Progenitor cell of endocrine pancreas (in vitro differentiated cells): ENCODE measurements at places on chromosomes 1 and 21. TPM values are rescaled to one million over a fixed set of nuclear protein-coding genes. Genes with fewer than 3 reads are reported as not detected.

DNA sequence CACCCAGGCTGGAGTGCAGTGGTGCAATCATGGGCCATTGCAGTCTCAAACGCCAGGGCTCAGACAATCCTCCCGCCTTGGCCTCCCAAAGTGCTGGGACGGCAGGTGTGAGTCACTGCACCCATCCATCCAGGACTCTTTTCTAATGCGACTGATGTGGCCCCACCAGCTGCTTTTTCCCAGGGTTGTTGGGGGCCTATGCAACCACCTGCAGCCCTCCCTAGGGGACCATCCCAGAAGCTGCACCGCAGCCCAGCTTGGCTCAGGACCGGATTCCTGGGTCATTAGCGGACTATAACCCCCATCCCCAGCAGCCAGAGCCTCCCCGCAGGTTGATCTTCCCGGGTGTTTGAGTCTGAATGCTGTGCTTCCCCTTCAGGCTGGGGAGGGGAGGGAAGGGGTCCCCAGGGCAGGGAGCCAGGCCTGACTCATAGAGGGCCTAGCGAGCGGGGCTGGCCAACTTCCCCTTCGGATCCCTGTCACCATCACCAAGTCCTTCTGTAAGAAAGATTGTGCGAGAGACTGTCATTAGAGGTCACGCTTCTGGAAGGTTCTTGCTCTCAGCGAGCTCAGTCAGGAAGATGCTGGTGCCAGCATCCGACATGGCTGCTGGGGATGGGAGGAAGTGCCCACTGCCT, 108.7 kb upstream of the ACTRT2 start:
- H3K4me3 ChIP-seq = no peak overlapping the region
- peaks cover 7% of the 10 kb centered on the region for H3K36me3 ChIP-seq
- DNase-seq = no peak
- H3K4me1 ChIP-seq = no peaks in the 10 kb centered on the region
- no peaks in the 10 kb centered on the region for H3K27me3 ChIP-seq
- H3K27ac ChIP-seq = no peak overlapping the region

- H3K36me3 ChIP-seq = peaks cover 8% of the 10 kb centered on the region
- H3K27me3 ChIP-seq = no peaks in the 10 kb centered on the region
- no peak overlapping the region for H3K27ac ChIP-seq
- no peak for DNase-seq
Measured at GRCh38 chr1:86714159-86714558, 9.8 kb downstream of the SH3GLB1 start.

DNA sequence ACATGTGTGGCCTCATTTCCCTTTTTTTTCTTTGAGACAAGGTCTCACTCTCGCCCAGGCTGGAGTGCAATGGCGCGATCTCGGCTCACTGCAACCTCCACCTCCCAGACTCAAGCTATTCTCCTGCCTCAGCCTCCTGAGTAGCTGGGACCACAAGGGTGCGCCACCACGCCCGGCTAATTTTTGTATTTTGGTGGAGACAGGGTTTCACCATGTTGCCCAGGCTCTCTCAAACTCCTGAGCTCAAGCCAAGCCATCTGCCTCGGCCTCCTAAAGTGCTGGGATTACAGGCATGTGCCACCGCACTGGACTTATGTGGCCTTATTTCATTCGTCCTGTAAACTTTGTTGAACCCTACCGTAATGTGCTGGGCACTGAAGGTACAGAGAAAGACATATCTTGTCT, 569 bp upstream of the WARS2 start:
- no peak for DNase-seq
- no peaks in the 10 kb centered on the region for H3K27me3 ChIP-seq
- no peak overlapping the region for H3K4me3 ChIP-seq
- peaks cover 1% of the 10 kb centered on the region for H3K36me3 ChIP-seq
- no peak overlapping the region for H3K27ac ChIP-seq

The IKBKE gene
- total RNA-seq = 5.1 and 6.4 TPM in 2 replicates

- peaks cover 55% of the 10 kb centered on the region for H3K4me1 ChIP-seq
- H3K27ac ChIP-seq = no peak overlapping the region
- no peaks in the 10 kb centered on the region for H3K27me3 ChIP-seq
- H3K36me3 ChIP-seq = peaks cover 8% of the 10 kb centered on the region
- DNase-seq = no peak
- no peak overlapping the region for H3K4me3 ChIP-seq
Measured at GRCh38 chr1:54371038-54371941, 34.9 kb downstream of the SSBP3 start.

The ACBD3 gene
- total RNA-seq = 29.3 and 31.6 TPM in 2 replicates

- H3K4me1 ChIP-seq = no peaks in the 10 kb centered on the region
- no peak for DNase-seq
- H3K4me3 ChIP-seq = no peak overlapping the region
- H3K36me3 ChIP-seq = no peaks in the 10 kb centered on the region
Measured at GRCh38 chr1:76857973-76858372, 9.3 kb upstream of the ST6GALNAC5 start.

DNA sequence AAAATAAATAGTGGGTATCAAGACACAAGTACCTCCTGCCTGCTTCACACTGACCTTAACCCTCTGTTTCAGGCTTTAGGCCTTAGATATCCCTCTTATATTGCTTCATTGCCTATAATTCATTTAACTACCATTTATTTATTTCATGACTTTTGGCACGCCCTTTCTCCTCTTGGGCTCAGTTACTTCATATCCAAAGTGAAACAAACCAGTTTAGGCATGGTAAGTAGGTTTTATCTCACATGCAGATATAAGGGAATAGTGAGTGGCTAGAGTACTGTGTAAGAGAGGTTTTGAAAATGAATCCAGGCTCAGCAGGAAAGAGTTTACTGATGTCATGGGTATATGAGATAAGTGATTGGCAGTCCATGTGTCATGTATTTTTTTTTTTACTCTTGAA, 69.8 kb upstream of the BEND5 start:
- peaks cover 8% of the 10 kb centered on the region for H3K4me1 ChIP-seq
- peak overlapping the region; percentile 12 for H3K27ac ChIP-seq
- H3K36me3 ChIP-seq = no peaks in the 10 kb centered on the region
- DNase-seq = no peak

DNA sequence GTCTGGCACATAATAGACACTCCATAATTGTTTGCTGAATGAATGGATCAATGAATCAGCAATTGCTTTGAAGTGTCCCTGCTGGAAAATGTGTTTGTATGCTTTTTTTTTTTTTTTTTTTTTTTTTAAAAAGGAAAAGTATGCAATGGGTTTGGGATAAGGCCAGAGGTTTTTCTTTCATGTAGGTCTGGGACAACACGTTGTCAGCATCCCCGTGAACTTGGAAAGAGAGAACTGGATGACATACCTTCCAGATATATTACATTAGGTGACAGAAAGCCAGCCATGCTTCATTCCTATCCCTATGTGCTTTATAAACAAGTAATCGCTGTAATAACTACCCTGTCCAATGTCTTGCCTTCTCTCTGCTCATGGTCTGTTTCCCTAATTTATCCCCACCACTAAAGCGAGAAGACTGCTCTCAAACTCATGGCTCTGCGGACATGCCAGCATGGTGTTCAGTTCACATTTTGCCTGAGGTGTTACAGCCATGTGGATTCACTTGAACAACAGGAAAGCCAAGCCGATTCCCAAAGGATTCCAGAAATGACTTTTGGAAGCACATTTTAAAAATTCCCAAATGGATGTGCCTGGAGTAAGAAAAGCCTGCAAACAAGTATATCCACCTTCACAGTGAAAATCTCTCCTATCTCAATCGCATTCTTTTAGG, 34.8 kb upstream of the GREM2 start:
- no peaks in the 10 kb centered on the region for H3K4me1 ChIP-seq
- no peak overlapping the region for H3K4me3 ChIP-seq
- no peak for DNase-seq
- H3K27ac ChIP-seq = no peak overlapping the region
- H3K27me3 ChIP-seq = peaks cover 4% of the 10 kb centered on the region
- no peaks in the 10 kb centered on the region for H3K36me3 ChIP-seq

GRCh38 chr1:176479971-176480370, 17.0 kb downstream of the PAPPA2 start:
- DNase-seq = no peak
- H3K36me3 ChIP-seq = no peaks in the 10 kb centered on the region
- no peaks in the 10 kb centered on the region for H3K4me1 ChIP-seq
- no peak overlapping the region for H3K4me3 ChIP-seq
- no peaks in the 10 kb centered on the region for H3K27me3 ChIP-seq

GRCh38 chr1:109214695-109215623, 1.2 kb downstream of the SARS1 start:
- no peak for DNase-seq
- peak overlapping the region; percentile 97 for H3K27ac ChIP-seq
- peak overlapping the region; percentile 98 for H3K4me3 ChIP-seq
- peaks cover 3% of the 10 kb centered on the region for H3K36me3 ChIP-seq
- H3K4me1 ChIP-seq = peaks cover 21% of the 10 kb centered on the region

The ZNF436 gene
- total RNA-seq = 13.7 and 13.9 TPM in 2 replicates

The LCE1D gene
- total RNA-seq = not detected in 2 replicates

The CDCA8 gene
- 19.3 and 20.6 TPM in 2 replicates for total RNA-seq

GRCh38 chr21:32380940-32381339, 11.9 kb downstream of the URB1 start:
- H3K36me3 ChIP-seq = peaks cover 17% of the 10 kb centered on the region
- H3K4me3 ChIP-seq = no peak overlapping the region
- peaks cover 5% of the 10 kb centered on the region for H3K4me1 ChIP-seq
- no peaks in the 10 kb centered on the region for H3K27me3 ChIP-seq
- H3K27ac ChIP-seq = no peak overlapping the region

The DCST1 gene
- not detected in 2 replicates for total RNA-seq

GRCh38 chr1:221983444-221983843, 241.6 kb upstream of the DUSP10 start:
- H3K36me3 ChIP-seq = no peaks in the 10 kb centered on the region
- no peak overlapping the region for H3K4me3 ChIP-seq
- H3K27me3 ChIP-seq = peaks cover 13% of the 10 kb centered on the region
- DNase-seq = no peak
- H3K4me1 ChIP-seq = no peaks in the 10 kb centered on the region
- no peak overlapping the region for H3K27ac ChIP-seq

The MSH4 gene
- 0.55 and 0.57 TPM in 2 replicates for total RNA-seq

DNA sequence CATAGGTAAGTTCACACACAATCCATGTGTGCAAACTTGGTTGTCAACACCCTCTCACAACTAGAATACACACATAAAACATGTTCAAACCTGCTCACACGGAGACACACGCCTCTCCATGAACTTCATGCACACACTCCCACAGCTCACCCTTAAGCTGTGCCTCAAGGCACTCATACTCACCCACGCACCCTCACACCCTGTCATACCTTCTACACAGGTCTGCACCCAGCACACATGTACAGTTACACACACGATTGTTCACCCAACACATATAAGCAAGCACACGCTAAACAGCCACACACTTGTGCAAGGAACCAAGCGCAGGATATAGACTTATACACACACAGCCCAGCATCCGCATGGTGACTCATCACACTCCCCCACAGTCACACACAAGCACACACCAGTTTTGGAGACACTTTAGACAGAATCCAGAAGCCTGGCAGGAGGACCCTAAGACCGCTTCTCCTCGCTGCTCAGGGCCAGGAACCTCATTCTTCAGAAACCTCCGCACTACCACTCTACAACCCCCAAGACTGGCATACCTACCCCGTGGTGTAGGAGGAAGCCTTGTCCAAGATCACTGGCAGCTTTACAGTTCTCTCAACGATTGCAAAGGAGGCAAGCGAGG, 58.7 kb upstream of the ZC3H12A start:
- peaks cover 15% of the 10 kb centered on the region for H3K27me3 ChIP-seq
- H3K36me3 ChIP-seq = no peaks in the 10 kb centered on the region
- no peaks in the 10 kb centered on the region for H3K4me1 ChIP-seq
- no peak for DNase-seq
- H3K4me3 ChIP-seq = no peak overlapping the region
- no peak overlapping the region for H3K27ac ChIP-seq

DNA sequence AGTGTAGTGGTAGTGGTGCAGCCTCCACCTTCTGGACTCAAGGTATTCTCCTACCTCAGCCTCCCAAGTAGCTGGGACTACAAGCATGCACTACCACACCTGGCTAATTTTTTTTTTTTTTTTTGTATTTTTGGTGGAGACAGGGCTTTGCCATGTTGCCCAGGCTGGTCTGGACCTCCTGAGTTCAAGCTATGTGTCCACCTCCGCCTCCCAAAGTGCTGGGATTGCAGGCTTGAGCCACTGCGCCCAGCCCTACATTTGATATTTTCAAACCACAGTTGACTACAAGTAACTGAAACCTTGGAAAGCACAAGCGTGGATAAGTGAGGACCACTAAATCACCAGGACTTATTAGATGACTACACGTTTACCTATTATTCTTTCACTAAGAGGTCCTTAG, 10.0 kb upstream of the PDPN start:
- H3K27ac ChIP-seq = no peak overlapping the region
- no peak overlapping the region for H3K4me3 ChIP-seq
- no peaks in the 10 kb centered on the region for H3K36me3 ChIP-seq
- peaks cover 36% of the 10 kb centered on the region for H3K27me3 ChIP-seq
- DNase-seq = no peak
- no peaks in the 10 kb centered on the region for H3K4me1 ChIP-seq

DNA sequence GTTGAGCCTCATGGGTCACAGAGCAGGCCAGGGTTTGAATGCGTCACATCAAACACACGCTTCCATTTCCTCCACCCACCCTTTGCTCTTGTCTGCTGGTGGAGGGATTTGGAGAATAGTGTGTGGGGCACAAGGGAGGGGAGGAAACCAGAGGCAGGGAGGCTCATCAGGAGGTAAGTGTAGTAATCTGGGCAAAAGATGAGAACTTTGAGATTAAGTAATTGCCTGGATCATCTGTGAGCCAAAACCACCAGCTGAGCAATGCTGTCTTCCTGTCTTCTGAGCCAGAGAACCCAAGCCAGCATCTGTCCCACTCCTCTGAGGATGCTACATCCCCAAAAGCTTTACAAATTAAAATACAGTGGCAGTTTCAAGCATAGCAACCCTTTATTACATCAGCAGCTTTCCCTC, 45.2 kb downstream of the C8B start:
- DNase-seq = no peak
- peaks cover 36% of the 10 kb centered on the region for H3K4me1 ChIP-seq
- no peak overlapping the region for H3K27ac ChIP-seq

The RHBDL2 gene
- not detected in 2 replicates for total RNA-seq

DNA sequence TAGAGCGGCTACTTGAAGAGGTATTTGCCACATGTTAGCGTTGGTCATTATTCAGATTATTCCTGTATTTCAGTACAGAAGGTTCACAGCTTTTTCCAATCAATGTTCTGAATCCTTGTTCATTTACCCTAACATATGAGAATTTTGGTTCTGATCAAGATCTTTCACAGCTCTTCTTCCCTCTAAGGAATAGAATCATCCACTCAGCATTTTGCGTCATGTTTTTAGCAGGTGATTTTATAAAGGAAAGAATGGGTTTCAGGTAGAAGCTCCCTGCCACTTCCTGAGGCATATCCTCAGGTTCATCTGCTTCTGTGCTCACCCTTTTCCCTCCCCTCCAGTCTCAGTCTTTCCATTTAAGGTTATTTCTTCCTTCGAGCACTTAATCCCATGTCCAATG, 66.4 kb downstream of the NPHS2 start:
- no peak for DNase-seq
- H3K27me3 ChIP-seq = peaks cover 8% of the 10 kb centered on the region
- no peak overlapping the region for H3K27ac ChIP-seq
- H3K4me1 ChIP-seq = peaks cover 13% of the 10 kb centered on the region
- no peaks in the 10 kb centered on the region for H3K36me3 ChIP-seq

GRCh38 chr1:152022474-152022873, 14.3 kb downstream of the S100A11 start:
- H3K4me3 ChIP-seq = no peak overlapping the region
- peaks cover 18% of the 10 kb centered on the region for H3K4me1 ChIP-seq
- no peaks in the 10 kb centered on the region for H3K36me3 ChIP-seq
